ENCODE measurements at places on chromosomes 11 and 22. TPM values are rescaled to one million over a fixed set of nuclear protein-coding genes. Genes with fewer than 3 reads are reported as not detected.

GRCh38 chr22:46256358-46256958 is 6.4 kb upstream of the CDPF1 start:
- DNase-seq = no peak

OR10D3 gene
- not detected for total RNA-seq

DNA sequence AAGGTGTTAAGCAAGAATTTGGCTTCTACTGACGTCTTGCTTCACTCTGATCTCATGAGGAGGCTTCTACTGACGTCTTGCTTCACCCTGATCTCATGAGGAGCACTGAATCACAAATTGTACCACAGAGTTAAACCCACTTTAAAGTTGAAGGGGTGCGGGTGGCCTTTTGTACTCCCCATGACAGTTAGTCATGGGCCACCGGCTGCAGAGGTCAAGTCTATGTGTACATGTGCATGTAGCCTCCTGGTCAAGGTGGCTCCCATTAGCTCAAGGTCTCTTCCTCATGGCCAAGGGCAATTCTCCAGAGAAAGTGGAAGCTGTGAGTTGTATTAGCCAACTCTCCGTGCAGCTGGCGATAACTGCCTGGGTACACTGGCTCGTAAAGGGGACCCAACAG is 23.1 kb upstream of the FZD4 start:
- no peak for DNase-seq

GRCh38 chr11:70005107-70005818 is 72.9 kb upstream of the ANO1 start:
- DNase-seq = no peak

DNA sequence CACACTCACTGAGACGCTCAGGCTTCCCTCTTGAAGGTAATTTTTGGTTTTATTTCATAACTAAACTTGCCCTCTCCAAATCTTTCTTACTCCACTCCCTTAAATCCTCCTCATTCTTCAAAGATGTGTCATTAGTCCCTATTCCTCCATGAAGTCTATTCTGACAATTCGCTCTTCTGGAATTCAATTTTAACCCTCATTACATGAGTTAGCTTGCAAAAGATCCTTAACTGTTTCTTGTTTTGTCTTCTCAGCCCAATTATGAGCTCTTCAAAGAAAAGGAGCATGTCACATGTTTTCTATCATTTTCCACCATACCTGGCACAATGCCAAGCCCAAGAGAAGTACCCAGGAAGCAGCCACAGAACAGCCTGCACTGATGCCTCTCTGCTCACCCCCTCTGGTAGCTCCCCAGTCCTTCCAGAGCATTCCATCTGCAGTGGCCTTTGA is 13.0 kb downstream of the GALNT18 start:
- DNase-seq = no peak

OVOL1 gene
- total RNA-seq = 14.7 TPM

FGF4 gene
- not detected for total RNA-seq

GRCh38 chr11:72607496-72607895 is 66.7 kb downstream of the PDE2A start:
- DNase-seq = no peak

DNA sequence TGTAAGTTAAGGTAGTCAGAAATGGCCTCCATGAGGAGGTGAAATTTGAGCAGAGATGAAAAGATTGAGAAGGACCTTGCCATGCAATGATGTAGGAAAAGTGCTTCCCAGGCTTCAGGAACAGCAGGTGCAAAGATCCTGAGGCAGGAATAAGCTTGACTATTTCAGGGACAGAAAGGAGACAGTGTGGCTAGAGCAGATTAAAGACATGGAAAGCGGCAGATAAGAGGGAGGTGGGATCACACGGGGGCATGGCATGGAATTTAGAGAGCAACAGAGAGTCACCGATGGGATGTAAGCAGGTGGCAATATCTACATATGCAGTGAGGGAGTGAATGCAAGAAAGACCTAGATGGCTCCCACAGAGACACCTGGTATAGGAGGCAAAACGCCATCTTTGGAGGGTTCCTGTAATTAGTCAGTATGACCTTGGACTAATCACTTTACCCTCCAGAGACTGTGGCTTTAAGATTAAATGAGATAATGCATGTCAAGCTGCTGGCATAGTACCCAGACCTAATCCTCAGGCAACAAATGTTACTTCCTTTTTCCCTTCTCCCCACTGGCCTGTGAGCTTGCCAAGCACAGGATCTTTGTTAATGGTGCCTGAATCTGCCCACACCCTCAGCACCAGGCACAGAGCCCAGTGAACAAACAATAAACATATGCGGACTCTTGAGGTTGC is 24.6 kb upstream of the ACER3 start:
- no peak for DNase-seq

SCGB2A2 gene
- not detected for total RNA-seq

GRCh38 chr11:13304655-13305335 is 27.2 kb downstream of the BMAL1 start:
- no peak for DNase-seq

GRCh38 chr11:125463590-125464269 is 32.3 kb downstream of the FEZ1 start:
- DNase-seq = no peak

DNA sequence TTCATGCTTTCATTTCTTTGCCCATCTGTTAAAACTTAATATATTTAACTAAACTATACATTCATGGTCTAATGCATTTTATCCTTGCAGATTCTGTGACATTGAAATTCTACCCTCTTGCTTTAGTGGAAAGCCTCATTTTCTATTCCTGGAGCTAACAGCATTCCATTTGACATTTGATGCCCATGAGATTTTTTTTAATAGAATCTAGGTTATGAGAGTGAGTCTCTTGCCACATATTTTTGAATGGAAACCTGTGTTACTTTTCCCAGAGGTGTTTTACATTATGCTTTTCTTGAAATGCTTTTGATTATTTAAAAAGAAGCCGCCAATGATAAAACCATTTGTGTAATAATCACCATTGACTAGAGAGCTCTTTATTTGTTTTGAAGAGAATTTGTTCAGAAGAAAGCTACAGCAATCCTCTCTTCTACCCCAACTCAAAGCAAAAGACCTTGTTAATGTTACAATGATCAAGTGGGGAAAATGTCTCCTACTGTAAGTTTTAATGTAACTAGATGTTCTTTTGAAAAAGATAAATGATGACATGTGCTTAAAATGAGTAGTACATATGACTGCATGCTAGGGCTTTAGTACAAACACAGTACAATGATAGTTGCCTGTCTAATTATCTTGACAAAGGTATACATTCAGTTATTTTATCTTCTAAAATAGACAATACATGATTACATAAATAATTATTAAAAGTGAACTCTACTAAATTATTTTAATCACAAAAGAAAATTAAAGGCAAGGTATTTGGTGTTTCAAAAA is 67.3 kb downstream of the GAS2 start:
- DNase-seq = no peak

PIWIL4 gene
- 0.34 TPM for total RNA-seq

DNA sequence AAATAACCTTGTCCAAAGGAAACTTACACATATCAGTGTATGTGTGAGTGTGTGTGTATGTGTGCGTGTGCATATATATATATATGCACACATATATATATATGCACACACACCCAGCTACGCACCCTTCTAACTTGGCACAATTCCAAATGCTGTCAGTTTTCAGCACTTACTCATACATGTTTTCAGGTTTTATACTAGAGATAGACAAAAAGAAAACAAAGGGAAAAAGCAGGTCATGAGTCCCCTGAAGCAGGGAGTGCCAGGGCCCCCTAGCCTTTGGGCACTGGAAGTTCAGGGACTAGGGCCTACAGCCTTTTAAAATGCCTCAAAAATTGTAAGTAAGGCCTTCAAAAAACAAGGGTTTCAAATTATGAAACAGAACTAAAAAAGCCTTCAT is 265.4 kb downstream of the CADM1 start:
- DNase-seq = no peak

MRPL17 gene
- total RNA-seq = 75.0 TPM

MOB2 gene
- 25.7 TPM for total RNA-seq

DNA sequence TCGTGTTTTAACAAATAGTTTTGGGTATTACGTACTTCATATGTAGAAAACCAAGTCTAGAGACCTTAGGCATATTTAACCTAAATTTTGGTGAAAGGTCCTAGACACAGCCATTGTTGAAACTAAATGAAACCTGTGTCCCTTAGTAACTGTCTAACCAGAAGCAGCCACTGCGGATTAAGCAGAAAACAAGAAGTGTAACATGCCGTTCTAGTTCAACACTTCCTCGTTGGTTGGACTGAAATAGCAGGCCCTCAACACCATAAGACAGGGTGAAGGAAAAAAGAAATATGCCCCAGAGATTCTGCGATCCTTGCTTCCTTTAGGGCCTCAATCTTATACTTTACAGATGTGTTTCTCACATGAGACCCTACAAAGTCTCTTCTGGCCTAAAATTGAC is 2.0 kb downstream of the NAA40 start:
- no peak for DNase-seq

MYOD1 gene
- not detected for total RNA-seq

CYP2R1 gene
- 18.3 TPM for total RNA-seq

FXYD6 gene
- total RNA-seq = 2.5 TPM

DNA sequence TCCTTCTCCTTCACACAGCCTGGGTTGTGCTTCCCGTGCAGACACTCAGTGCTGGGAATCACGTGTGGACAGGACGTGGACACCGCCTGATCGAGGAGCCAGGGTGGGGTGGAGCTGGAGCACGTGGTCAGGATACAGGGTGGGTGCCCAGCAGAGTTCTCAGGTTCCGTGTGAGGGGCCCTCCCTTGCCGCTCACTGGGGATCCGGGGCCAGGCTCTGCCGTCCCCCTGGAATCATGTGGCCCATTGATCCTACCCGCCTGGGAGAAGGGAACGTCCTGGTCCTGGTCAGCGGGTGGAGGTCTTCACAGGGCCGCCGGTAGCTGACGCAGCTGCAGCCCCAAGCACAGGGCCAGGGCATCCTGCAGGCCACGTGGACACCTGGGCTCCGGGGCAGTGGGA is 397.7 kb downstream of the TBC1D22A start:
- DNase-seq = no peak

DNA sequence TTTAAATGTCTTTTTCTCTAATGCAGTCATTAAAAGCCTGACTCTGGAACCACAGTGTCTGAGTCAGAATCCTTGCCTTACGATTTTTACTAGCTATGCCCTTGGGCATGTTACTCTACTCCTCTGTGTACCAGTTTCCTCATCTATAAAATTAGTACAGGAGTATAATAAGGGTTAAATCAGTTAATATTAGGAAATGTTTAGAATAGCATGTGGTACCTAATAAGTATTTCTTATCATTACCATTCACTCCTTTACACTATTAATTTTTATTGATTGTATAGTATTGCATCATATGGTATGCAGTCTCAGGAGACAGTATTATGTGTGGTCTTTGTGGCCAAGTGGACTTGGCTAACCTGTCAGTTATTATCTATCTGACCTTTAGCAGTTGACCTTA is 68.2 kb downstream of the METTL15 start:
- peak; percentile 34 for DNase-seq

DNA sequence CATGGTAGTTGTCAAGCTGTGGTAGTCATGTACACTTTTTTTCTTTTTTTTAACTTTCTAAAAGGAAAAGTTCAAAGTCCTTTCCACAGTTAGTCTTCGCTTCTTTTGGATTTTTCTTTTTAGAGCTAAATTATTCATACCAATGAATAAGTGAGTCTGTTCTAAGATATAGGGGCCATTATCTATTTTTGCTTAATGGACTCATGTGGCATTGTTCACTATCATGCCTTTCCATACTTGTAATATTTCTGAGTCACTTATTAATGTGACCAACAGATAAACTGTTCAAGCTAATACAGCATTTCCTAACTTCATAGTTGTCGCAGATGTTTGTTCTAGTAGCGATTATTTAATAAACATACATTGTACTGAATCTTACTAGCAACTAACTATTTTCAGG is 8.0 kb upstream of the B3GNT6 start:
- DNase-seq = no peak

DNA sequence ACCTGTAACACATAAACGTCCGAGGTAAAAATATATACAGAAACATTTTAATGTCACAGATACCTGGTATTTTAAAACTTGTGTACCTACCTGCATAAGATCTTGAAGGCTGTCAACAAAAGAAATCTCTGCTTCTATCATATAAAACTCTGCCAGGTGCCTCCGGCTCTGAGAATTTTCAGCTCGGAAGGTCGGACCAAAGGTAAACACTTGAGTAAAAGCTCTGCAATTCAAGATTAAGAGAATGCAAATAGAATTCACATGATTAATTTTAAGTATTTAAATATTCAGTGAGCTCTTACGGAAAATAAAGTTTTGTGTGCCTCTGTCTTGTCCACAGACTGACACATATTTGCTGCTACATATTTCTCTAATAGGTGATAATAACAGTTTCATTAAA is 75.4 kb upstream of the GAB2 start:
- DNase-seq = no peak

DNA sequence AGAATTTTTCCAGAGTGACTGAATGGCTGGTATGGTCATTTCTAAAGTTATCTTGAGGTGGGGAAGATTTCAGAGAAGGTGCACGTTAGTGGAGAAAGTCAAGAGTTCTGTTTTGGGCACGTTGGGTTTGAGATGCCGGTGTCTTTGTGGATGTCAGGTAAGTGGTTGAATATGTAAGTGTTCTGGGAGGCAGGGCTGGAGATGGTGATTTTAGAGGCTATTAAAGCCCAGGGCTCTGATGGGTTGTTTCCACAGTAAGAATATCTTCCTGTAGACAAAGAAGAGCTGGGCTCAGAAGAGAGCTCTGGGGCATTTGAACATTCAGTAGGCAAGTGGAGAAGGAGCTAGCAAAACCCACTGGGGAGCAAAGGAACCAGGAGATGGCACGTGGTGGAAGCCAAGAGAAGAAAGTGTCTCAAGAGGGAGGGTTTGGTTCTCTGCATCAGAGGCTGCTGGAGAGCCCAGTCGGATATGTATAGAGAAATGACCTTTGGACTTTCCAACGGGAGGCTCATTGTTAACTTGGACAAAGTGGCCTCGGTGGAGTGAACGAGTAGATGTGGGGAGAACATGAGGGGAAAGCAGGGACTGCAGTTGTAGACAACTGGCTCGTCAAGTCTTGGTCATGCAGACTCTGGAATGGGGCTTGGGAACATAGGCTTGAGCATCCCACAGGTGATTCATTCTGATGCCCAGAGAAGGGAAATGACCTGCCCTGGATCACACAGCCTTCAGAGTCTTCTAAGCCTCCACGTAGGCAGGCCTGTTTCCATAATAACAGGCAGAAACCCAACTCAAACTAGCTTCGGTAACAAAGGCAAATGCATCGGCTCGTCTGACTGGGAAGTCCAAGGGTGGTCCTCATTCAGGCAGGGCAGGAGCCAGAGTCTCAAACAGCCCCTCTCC is 98.4 kb upstream of the PARVA start:
- DNase-seq = no peak

DNA sequence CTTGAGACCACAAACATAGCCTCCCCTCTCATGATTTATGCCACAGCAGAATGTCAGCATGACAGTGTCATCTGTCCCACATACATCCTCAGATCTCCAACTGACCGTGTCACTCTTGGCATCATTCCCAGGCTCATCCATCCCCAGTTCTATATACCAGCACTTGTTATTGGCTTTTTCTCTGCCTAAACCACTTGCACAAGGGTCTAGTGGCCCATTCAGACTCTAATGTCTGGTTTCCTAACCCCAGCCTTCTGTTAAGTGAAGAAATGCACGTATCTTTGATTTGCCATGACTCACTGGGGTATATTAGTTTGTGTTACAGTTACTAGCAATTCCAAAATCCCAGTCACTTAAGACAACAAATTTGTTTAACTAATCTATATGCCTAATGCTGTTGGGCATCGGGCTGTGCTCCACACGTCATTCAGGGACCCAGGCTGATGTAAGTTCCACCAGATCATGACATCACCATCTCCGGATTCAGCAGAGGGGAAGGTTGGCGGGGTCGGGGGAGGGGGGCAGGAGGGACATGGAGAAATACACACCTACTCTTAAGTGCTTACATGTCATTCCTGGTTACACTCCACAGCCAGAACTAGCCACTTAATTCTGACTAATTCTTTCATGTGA is 517.4 kb downstream of the BUD13 start:
- DNase-seq = no peak

- DNase-seq = no peak
Measured at GRCh38 chr11:131802440-131803115, 432.2 kb downstream of the NTM start.

Data from HCT116 (cell line).